NCI-H187 (cell line): ENCODE measurements at places on chromosomes 7 and 10.

- DNase-seq = no peak
These were observed 580.4 kb downstream of the MAGI2 start for GRCh38 chr7:78873117-78873516.

- no peak for DNase-seq
These were observed 83.0 kb upstream of the SEC61G start for GRCh38 chr7:54841772-54842697.

GRCh38 chr10:15531927-15532722 lies 161.0 kb upstream of the FAM171A1 start:
- no peak for DNase-seq

DNA sequence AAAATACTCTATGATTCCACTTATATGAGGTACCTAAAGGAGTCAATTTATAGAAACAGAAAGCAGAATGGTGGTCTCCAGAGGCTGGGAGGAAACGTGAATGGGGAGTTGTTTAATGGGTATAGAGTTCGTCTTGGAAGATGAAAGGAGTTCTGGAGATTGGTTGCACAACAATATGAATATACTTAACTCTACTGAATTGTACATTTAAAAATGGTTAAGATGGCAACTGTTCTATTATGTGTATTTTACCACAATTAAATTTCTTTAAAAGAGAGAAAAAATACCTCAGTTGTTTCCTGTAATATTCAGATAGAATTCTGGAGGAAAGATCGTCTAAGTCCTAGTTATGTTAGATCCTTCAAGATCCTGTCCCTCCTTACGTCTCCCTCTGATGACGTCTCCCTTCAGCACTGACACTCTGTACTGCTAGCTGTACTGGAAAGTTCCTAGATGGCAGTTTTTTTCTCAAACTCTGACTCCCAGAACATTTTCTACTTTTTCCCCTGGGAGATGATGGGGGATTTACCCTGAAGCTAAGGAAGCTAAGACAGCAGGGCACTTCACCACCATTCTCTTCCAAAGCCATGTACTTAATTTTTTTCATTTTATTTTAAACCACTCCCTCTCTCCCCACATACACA lies 53.2 kb upstream of the CAV2 start:
- DNase-seq = no peak

- no peak for DNase-seq
These were observed 627 bp downstream of the DUSP5 start for GRCh38 chr10:110498087-110498981.

- no peak for DNase-seq
These were observed 49.5 kb downstream of the ASAH2B start for GRCh38 chr10:50788951-50789945.

GRCh38 chr10:4372601-4373000 lies 453.4 kb upstream of the AKR1E2 start:
- no peak for DNase-seq

- DNase-seq = no peak
These were observed 109.6 kb downstream of the MYL10 start for GRCh38 chr7:101519324-101520023.

- no peak for DNase-seq
These were observed 67.3 kb downstream of the GLCCI1 start for GRCh38 chr7:8035647-8036518.

DNA sequence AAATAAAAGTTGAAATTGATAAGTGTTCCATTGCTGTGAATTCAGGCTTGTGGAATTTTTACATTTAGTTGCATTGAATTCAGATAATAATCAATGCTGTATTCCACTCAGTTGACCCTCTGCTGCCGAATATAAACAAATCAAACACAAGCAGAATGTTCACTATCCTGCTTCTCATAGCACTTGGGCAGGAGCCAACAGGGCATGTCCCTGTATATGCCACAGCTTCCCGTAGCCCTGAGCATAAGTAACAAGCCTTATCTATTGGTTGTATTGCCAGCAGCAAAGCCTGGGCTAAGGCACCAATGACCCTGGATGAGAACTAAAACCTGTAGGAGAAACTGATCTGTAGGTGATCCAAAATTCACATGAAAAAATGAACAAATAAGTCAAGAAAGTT lies 145.9 kb downstream of the ARHGAP12 start:
- no peak for DNase-seq

GRCh38 chr7:8585591-8585990 lies 152.2 kb downstream of the NXPH1 start:
- no peak for DNase-seq

- DNase-seq = no peak
These were observed at the start of gene ADAMTS14 for GRCh38 chr10:70672165-70673042. ADAMTS14 (plus strand) TSS chr10:70672506; CDS start chr10:70672803, 297 bp downstream.

GRCh38 chr10:17660921-17661320 lies 17.0 kb downstream of the STAM start:
- no peak for DNase-seq

DNA sequence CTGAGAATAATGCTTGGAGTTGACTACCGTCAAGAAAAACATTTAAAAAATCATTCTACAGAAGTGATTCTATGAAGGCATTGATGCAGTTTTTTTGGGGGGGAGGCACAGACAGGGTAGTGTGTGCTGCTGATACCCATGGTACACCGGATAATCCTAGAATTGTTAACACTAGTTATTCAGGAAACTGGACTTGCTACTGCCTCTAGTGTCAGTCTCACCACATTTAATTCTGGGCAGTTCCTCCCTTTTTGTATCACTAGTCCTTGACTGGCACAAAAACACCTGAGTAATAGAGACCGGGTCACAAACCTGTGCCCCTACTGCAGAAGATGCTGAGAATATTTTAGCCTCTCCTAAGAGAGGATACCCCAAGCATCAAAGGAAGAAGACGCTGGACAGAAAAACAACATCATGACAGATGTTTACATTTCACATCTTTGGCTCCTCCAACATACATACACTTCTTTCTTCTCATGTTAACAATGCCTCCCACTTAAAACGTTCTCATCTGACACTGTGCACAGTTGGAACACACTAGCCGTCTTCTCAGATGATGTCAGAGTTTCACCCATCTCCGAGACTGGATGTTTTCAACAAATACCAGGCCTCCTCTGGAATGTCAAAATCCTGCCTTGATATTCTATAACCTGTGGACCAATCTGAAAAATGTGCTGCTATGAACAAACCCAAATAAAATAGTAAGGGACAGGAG lies 13.1 kb upstream of the TCAF1 start:
- no peak for DNase-seq

GRCh38 chr7:100837099-100837836 lies 9.9 kb upstream of the EPHB4 start:
- DNase-seq = peak; percentile 64

GRCh38 chr10:48557511-48558123 lies 47.3 kb downstream of the ARHGAP22 start:
- DNase-seq = no peak

GRCh38 chr7:142185801-142186200 lies 72.1 kb downstream of the PRSS58 start:
- DNase-seq = no peak

GRCh38 chr7:83749495-83749894 lies 100.6 kb upstream of the SEMA3E start:
- DNase-seq = no peak

DNA sequence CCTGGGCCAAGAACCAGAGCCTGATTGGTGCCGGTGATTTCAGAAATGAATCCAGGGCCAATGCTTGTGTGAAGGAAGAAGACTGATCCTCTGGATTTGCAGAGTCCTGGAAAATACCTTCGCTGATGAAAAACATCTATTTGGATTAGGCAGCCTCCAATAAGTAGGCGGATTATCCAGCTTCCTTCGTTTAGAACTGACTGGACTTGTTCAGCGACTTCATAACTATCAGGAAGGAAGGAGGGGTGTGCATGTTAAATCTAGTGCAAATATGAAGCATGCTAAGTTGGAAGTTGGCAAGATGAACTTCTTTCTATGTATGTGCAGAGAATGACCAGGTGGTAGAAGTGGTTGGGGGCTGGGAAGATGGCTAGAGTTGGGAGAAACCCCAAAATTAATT lies 41.0 kb downstream of the NKX2-3 start:
- no peak for DNase-seq

- DNase-seq = no peak
These were observed 16.1 kb downstream of the CALML3 start for GRCh38 chr10:5540891-5541290.

- no peak for DNase-seq
These were observed 15.7 kb upstream of the RELN start for GRCh38 chr7:104005197-104005596.

- no peak for DNase-seq
These were observed 55.9 kb upstream of the NFE2L3 start for GRCh38 chr7:26096136-26096535.

DNA sequence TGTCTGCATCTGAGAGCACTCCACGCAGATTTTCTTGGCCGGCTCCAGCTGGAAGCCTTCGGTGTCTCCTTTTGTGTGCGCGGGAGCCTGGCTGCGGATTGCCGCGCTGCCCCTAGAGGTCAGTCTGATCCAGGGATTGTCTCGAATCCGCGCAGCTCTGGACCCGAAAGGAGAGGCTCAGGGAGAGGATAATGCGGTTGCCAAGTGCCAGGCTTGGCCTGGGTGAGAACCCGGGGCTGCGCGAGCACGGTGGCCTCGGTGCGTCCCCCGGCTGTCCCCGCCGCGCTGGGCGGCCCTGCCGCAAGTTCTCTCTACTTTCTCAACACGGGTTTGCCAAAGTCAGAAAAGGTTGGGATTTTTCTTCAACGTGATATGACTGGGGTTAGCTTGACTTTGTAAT lies 140.9 kb downstream of the ADCYAP1R1 start:
- DNase-seq = no peak

GRCh38 chr7:28078036-28078901 lies 102.3 kb downstream of the JAZF1 start:
- no peak for DNase-seq

GRCh38 chr10:67695555-67695954 lies 440 bp downstream of the CTNNA3 start:
- no peak for DNase-seq

DNA sequence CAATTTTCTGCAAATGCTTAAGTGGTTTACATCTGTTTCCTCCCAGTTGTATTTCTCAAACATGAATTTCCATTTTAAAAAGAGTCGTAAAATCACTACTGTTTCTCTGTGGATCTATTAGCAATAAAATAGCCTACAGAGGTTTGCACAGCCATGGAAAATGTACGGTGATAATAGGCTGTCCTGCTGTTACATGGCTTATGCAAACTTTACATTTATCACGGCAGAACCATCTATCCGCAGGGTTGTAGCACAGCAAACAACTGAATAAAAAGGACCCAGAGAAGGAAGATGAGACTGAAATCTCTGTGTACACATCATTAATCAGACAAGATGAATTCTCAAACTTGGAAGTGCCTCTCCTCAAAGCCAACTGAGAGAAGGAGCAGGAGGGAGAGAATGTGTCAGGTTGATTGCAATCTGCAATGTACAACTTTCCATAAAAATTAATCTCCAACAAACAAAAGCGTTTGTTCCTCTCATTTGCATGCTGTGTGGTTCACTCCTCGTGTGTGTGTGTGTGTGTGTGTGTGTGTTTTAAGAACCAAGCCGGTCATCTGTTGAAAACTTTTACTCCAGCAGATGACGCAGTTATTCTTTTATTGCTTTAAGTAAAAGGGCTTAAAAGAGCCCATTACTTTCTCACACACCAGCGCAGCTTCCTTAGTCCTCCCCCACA lies 279.3 kb downstream of the SKAP2 start:
- peak; percentile 78 for DNase-seq

DNA sequence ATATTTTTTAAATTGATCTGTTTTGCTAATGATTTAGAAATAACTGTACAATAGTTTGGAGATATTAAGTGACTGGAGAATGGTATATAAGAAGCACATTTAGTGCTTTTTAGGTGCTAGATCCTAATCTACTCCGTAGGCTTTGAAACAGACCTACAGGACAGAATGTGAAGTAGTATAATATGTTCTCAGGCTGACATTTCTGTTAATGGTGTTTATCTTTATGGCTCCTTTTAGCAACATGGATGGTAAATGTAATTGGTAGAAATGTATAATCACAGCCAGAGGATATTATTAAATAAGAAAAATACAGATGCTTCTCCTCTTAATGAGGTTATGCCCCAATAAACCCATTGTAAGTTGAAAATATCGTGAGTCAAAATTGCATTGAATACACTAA lies 30.6 kb upstream of the CCDC7 start:
- no peak for DNase-seq

- no peak for DNase-seq
These were observed 9.1 kb downstream of the LANCL2 start for GRCh38 chr7:55374213-55374612.

DNA sequence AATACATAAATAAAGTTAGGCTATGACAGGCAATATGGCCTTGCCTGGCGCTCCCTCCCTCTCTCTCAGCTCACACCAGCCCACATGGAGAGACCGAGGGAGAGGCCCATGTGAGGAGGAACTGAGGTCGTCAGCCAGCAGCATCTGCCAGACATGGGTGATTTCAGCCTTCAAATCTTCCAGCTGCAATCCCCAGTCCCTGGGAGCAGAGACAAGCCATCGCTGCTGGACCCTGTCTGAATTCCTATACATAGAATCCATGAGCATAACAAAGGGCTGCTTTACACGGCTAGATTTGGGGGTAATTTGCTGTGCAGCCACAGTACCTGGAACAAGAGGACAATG lies 35.6 kb downstream of the ANKRD16 start:
- DNase-seq = no peak

- no peak for DNase-seq
These were observed 7.3 kb downstream of the ATP6V1F start for GRCh38 chr7:128869944-128870285.

GRCh38 chr7:46391231-46392201 lies 470.4 kb upstream of the IGFBP3 start:
- no peak for DNase-seq
